ENCODE measurements at places on chromosomes 5 and 9.

- no peak for DNase-seq
Measured at GRCh38 chr9:19600538-19600937, 188.3 kb downstream of the SLC24A2 start.

GRCh38 chr5:1285141-1285540 is 9.7 kb downstream of the TERT start:
- DNase-seq, result no peak

- DNase-seq, result no peak
Measured at GRCh38 chr9:115636596-115636995, 517.0 kb upstream of the PAPPA start.

GRCh38 chr9:36006549-36007315 is 30.0 kb upstream of the RECK start:
- no peak for DNase-seq

- no peak for DNase-seq
Measured at GRCh38 chr5:103498211-103498610, 64.4 kb downstream of the NUDT12 start.

DNA sequence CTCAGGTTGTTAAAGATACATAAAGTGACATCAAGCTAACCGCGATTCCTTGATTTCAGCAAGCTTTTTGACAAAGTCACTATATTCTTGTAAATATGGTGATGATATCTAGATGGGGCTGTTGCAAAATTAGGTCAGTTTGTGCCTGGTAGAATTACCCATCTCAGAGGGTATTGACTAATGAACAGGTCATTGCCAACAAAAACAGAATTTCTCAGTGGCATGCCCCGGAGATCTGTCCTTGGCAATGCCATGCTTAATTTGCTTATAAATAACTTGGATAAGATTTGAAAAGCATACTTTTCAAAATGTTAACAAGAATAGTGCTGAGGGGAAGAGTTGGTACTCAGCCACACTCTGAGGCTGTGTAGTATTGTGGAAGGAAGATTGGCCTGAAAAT is 783.3 kb upstream of the SEMA6A start:
- DNase-seq, result no peak

DNA sequence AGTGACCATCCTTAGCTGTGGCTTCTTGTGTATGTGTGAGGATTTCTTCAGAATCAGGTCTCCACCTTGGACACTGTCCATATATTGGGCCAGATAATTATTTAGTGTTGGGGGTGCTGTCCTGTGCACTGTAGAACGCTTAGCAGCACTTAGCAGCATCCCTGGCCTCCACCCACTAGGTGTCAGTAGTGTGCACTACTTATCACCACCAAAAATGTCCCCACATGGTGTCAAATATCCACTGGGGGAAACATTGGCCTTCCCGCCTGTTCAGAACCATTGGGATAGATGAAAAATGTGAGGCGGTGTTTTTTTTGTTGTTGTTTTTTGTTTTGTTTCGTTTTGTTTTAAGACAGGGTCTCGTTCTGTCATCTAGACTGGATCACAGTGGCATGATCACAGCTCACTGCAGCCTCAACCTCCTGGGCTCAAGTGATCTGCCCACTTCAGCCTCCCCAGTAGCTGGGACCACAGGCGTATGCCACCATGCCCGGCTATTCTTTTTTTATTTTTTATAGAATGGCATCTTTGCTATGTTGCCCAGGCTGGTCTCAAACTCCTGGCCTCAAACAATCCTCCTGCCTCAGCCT is 67.7 kb downstream of the TENT4A start:
- no peak for DNase-seq

- no peak for DNase-seq
Measured at GRCh38 chr9:19145881-19146280, 18.6 kb upstream of the PLIN2 start.

GRCh38 chr5:80357671-80358070 is 37.9 kb downstream of the SPZ1 start:
- no peak for DNase-seq

DNA sequence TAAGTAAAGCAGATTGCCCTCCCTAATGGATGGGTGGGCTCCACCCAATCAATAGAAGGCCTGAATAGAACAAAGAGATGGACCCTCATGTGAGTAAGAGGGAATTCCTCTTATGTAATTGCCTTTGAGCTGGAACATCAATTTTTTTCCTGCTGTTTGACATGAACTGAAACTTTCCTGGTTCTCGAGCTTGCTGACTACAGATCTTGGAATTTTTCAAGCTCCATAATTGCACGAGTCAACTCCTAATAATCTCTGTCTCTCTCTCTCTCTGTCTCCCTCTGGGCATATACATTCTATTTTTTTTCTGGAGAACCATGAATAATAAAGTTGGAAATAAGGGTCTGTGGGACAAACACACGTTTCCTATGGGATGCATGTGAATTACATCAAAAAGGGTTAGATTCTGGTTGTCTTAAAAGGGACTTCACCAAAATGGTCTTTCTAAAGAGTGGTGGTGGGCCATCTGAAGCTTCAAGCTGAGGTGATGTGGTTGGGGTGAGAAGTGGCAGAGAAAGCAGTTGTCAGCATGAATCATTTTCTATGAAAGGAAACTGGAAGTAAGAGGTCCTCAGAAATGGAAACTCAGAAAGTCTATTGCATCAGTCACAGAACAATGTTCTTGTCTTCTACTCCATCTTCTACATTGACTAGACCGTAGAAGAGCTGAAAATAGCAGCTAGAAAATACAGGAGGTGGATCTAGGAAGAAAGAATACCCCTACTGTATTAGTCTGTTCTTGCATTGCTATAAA is 47.0 kb upstream of the HOMER1 start:
- no peak for DNase-seq

Measured in GM12891 (cell line).